ENCODE measurements at places on chromosomes 11 and 22.
A peak's percentile ranks its signal among the peaks of the same experiment; 100 is the strongest.

- DNase-seq = peak; percentile 6
Observed at GRCh38 chr11:106765469-106766258, 252.6 kb downstream of the GUCY1A2 start.

DNA sequence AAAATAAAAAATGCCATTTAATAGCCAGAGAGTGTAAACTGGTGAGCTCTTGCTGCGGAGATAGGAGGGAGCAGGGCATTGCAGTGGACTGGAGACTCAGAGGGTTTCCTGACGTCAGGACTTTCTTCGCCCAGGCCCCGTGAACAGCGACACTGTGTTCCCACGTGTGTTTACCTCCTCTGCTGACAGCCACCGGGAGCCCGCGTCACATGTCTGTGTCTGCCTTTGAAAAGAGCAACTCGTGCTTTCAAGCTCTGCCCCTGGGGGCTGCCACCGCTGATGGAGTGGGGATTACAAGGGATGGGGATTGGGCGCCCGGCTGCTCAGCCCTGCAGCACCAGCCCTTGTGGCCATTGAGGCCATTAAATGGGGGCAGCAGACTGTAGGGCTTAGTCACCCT is 3.3 kb downstream of the TANGO2 start:
- DNase-seq = no peak

DNA sequence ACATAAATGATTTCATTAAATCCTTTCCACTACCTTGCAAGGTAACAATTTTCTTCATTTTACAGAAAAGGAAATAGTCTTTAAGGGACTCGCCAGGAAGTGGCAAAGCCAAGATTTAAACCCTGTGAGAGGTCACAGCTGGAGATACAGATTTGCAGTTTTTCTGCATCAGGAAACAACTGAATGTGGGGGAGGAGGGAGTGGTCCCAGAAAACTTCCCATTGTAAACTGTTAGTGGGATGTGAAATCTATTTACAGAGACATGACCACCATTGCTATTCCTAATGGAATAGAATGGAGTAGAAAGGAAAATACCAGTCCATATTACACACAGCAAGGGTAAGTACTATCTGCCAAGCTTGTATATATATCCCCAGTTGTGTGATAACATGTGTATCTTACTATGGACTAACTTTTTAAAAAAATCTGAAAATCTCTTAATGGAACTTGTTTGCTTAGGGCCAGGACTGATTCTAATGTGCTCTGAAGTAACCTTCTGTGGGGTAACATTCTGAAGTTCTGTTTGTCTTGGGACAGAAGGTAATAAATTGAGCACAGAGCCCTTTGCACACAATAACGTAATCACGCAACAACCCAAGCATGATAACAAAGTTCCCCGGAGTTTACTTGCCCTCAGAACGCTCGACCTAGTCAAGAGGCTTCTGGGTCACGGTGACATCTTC is 10.9 kb upstream of the TSKU start:
- peak; percentile 66 for DNase-seq

GRCh38 chr22:48153726-48154125 is 1391.3 kb downstream of the TBC1D22A start:
- no peak for DNase-seq

GRCh38 chr22:22576244-22576988 is 17.4 kb upstream of the PRAME start:
- DNase-seq = peak; percentile 27

- no peak for DNase-seq
Observed at GRCh38 chr11:112485280-112485679, 224.6 kb upstream of the PLET1 start.

GRCh38 chr11:73154178-73154577 is 12.1 kb upstream of the FCHSD2 start:
- no peak for DNase-seq

- no peak for DNase-seq
Observed at GRCh38 chr11:2528301-2529050, 83.7 kb downstream of the KCNQ1 start.

GRCh38 chr11:33779849-33780528 is 5.7 kb upstream of the FBXO3 start:
- peak; percentile 75 for DNase-seq

GRCh38 chr11:79439886-79440570 is 802 bp downstream of the TENM4 start:
- no peak for DNase-seq

DNA sequence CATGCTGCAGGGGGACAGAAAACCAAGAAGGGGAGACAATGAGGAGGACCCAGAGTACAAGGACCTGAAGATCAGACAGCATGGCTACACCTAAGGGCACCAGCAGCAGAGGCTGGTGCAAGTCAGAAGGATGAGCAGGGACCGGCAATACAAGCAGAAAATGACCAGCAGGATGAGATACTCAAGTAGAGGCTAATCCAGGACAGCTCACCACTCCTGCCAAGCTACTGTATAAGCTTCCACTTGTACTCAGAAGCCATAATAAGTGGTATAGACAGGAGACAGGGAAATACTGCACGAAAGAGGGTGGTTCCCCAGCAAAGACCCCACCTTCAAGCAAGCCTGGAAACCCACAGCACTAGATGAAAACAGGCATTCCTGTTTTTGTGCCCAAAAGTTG is 138.7 kb upstream of the ZC3H12C start:
- no peak for DNase-seq

GRCh38 chr11:124115782-124116616 is 749 bp downstream of the VWA5A start:
- peak; percentile 11 for DNase-seq

Data from renal cortical epithelial cell (primary cell).